ENCODE measurements at places on chromosomes 16 and 17.

GRCh38 chr16:56401482-56401881 is 23.9 kb downstream of the AMFR start:
- peak; percentile 61 for DNase-seq

GRCh38 chr17:30576326-30576861 is 99.2 kb downstream of the GOSR1 start:
- DNase-seq, result no peak

DNA sequence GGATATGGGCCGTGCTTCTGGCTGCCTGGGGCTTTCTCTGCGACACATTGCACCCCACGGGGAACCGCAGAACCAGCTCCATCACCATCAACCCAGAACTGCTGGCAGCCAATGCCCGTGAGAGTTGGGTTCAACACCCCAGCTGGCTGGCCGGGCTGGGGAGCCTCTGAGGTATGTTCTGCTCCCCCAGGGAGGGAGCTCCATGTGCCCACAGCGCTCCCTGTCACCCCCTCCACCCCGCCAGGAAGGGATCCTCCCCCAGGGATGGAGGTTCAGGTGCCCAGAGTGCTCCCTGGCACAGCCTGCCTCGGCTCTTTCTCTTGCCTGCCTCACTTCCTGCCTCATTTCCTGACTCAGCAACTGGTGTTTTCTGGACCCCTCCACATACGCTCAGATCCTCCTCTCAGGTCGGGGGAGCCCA is 24.2 kb upstream of the MPRIP start:
- no peak for DNase-seq

- DNase-seq, result no peak
Observed at GRCh38 chr17:58028578-58028977, 21.5 kb upstream of the SRSF1 start.

DNA sequence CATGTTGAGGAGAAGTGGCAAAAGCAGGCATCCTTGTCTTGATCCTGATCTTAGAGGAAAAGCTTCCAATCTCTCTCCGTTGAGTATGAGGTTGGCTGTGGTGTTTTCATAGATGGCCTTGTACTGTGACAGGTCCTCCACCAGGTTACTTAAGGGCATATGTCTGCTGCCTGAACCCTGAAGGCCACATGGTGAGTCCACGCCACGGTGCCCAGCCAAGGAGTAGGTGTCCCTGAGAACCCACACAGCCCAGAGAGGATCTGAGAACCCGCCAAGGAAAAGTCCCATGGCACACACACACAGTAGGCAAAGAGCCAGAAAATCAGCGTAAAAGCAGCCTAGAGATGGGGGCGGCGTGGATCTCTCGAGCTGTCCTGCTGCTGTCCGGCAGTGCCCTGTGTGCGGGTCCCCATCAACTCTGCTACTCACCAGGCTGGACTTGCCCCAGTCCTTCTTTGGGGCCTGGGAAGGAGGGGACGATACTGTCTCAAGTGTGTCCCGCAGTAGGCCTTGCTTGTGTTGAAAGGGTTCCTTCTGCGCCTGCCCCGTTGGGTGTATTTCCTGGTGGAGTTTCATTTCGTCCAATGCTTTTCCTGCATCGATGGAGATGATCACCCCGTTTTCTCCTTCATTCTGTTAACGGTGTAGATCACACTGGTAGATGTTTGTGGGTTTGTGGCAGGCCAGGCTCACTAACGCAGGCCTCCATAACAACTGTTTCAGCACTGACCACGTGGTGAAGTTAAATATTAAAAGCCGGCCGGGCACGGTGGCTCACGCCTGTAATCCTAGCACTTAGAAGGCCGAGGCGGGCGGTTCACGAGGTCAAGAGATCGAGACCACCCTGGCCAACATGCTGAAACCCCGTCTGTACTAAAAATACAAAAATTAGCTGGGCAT is 90.8 kb upstream of the DNAH17 start:
- no peak for DNase-seq

DNA sequence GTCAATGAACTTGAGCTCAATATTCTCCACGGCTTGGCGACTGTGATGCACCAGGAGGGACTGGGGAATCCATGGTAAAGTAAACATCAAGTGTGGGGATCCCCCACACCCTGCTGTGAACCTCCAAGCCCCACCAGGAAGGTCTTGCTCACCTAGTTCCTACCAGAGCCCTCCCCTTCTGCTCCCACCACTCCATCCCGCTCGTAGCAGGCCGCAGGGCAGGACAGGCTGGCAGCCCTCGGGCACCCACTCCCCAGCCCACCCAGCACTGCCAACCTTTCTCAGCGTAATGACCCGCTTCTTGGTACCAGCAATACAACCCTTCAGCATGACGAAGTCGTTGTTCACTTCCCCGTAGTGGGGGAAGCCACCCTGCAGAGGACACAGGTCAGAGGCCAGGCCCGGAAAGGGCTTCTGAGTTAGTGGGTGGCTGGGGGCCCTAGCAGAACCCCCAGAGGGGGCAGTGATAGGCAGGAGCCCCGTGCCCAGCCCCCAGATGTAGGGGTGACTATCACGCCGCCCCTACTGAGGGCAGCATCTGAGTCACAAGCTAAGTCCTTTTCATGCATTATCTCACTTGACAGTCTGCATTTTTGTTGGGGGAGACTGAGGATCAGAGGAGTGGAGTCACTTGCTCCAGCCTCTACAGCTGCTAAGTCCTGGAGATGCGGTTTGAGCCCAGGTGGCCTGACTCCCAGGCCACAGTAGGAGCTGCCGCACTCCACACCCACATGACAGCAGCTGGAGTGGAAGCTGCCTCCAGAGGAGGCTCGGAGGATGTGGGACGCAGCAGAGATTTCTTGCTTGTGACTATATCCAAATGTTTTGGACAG is 2.8 kb upstream of the MSRB1 start:
- no peak for DNase-seq

- no peak for DNase-seq
Observed at GRCh38 chr17:58354541-58355216, 2.7 kb upstream of the SUPT4H1 start.

DNA sequence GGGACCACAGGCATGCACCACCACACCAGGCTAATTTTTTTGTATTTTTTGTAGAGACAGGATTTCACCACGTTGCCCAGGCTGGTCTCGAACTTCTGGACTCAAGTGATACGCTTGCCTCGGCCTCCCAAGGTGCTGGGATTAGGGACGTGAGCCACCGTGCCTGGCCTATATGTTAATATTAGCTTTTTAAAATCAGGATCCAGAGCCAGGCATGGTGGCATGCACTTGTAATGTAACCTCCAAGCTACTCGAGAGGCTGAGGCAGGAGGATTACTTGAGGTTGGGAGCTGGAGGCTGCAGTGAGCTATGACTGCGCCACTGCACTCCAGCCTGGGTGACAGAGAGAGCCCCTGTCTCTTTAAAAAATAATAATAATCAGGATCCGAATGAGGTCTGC is 8.5 kb upstream of the ADCY7 start:
- no peak for DNase-seq

DNA sequence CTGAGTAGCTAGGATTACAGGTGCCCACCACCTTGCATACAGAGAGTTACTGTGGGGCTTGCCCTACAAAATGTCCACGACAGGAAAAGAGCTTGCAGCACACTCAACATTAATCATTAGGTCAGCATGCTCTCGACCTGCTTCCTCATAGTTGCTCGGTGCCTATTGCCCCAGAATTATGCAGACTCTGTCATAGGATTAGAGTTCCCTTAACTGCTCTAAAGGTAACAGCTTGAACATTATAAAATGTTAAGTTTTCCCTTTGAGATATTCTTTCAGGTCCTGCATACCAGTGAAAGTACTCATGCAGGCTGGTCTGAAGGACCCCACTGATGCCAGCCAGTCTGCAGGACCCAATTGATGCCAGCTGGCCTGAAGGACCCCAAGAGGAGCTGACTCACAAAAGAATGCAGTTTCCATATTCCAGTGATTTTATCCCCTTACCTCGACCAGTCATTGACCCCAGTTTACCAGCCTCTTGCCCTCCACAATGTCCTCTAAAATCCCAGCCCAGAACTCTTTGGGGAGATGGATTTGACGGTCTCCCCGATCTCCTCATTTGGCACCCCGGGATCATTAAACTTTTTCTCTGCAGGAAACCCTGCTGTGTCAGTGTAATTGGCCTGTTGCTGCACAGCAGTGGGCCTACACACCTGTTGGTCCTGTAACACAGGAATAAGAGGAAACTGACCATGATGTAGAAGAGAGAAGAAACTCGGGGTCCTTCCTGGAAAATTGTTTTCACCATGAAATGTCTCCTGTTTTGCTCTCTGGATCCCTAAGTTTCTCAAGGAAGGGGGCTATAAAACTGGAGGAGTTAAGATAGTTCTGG is 10.6 kb downstream of the ICAM2 start:
- no peak for DNase-seq

DNA sequence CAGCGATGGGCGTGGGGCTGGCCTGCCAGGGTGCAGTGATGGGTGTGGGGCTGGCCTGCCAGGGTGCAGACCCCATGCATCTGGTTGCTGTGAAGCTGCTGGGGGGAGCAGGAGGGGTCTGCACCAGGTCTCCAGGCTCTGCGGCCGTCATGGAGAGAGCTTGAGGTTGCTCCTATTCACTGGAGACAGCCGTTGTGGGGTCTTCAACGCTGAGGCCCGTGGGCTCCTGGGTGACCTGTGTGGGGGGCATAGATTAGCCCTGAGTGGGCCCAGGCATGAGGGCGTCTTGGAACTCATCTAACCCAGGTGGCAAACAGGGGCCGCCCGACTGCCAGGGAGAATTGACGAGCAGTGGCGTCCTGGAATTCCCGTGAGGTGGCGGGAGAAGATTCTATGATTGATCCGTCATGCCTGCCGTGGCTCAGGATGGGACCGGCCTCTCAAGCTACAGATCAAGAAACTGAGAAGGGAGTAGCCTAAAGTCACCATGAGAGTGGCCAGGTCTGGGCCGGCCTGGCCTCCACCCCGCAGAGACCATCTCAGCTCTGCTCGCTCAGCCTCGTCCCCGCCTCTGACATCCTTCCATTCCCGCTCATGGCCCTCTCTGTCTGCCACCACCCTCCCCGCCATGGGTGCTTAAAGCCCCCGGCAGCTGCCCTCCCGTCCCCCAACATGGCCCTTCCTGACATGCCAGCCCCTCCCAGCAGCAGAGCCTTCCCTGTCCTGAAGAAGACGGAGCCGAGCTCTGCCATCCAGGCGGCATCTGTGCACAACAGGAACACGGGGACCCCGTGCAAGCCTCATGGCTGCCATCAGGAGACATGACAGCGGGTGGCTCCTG is 50.7 kb upstream of the ACSF3 start:
- no peak for DNase-seq

- no peak for DNase-seq
Observed at GRCh38 chr16:1427473-1428461, 3.1 kb upstream of the PERCC1 start.

DNA sequence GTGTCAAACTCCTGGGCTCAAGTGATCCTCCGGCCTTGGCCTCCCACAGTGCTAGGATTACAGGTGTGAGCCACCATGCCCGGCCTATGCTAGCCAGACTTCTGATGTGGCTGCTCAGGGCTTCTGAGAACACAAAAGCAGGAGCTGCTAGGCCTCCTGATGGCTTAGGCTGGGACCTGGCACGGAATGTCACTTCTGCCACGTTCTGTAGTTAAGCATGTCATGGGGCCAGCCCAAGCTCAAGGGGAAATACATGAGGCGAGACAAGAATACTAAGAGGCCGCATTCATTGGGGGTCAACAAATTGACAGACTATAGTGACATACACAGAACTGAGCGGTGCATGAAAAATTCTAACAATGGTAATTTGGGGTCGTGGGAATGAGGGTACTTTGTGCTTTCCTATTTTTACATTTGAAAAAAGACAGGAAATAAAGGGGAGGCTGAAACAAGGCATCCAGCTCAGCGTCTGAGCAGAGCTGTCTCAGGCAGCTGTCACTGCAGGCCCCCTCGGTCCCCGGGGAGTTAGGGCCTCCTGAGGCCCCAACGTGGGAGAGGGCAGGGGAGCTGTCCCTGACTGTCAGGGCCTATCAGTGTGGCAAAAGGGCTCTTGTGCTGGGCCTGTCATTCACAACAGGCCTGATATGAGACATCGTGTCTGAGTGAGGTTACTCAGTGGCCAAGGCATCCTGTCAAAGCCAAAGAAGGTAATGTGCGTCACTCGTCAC is 26.4 kb downstream of the CFAP20 start:
- DNase-seq, result no peak

DNA sequence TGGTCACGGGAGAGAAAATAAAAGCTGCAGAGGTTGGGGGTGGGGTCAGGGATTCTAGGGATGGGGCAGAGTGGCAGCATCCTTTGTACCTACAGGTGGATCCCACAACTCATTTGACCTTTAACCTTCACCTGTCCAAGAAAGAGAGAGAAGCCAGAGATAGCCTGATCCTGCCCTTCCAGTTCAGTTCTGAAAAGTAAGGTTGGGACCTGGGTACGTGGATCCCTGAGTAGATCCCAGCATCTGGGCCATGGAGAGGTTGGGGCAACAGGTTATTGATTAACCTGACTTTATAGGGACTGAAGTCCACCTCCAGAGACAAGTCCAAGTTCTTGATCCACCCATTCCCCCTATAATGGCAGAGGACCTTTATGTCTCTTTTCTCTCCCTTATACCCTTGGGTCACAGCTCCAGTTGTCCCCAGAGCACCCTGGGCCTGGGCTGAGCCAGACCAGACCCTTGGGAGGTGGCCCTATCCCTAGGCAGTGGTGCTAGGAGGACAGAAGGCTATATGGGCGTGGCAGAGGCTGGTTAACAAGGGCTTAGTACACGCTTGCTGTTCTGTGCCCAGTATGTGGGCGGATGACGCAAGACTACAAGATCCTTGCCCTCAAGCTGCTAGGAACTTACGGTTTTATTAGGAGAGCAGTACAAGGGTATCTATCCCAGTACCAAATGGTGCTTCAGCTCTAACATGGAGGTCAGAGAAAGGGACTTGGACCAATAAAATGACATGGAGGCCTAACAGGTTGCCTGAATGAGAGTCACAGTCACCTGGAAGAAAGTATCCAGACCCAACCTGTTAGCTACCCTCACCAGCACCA is 3.3 kb downstream of the CLDN7 start:
- DNase-seq, result no peak

GRCh38 chr17:17079336-17079735 is 37.1 kb downstream of the MPRIP start:
- DNase-seq, result no peak

DNA sequence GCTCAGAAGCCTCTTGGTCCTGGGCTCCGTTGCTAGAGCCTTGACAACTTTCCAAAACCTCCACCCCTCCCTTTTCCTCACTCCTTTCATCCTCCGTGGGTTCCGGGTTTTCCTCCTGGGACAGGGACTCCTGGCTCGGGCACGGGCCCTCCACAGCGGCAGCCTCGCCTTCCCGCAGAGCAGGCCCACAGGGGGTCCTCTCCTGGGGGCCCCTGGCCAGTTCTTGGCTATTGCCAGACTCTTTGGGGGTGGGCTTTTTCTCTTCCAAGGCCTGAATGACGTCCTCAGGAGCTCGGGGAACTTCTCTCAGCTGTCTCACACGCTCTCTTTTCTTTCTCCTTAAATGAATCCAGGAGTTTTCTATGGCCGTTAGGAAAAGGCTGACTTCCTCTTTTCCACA is 19.3 kb upstream of the MNT start:
- no peak for DNase-seq

- peak; percentile 80 for DNase-seq
Observed at GRCh38 chr17:18362698-18363100, 651 bp downstream of the SHMT1 start.

- DNase-seq, result no peak
Observed at GRCh38 chr16:3553138-3553923, 23.9 kb downstream of the NLRC3 start.
